Mammary epithelial cell (primary cell): ENCODE measurements at places on chromosomes 3 and 15. TPM values are rescaled to one million over a fixed set of nuclear protein-coding genes. Genes with fewer than 3 reads are reported as not detected.

- DNase-seq, result peak; percentile 74
These were observed 83.6 kb upstream of the AKAP13 start for GRCh38 chr15:85296615-85297402.

GRCh38 chr3:101036213-101036618 lies 43.0 kb upstream of the ABI3BP start:
- DNase-seq, result peak; percentile 91

GRCh38 chr15:89498574-89498906 lies 2.2 kb upstream of the RHCG start:
- DNase-seq, result no peak

The ACP3 gene
- total RNA-seq, result 0.33 TPM

DNA sequence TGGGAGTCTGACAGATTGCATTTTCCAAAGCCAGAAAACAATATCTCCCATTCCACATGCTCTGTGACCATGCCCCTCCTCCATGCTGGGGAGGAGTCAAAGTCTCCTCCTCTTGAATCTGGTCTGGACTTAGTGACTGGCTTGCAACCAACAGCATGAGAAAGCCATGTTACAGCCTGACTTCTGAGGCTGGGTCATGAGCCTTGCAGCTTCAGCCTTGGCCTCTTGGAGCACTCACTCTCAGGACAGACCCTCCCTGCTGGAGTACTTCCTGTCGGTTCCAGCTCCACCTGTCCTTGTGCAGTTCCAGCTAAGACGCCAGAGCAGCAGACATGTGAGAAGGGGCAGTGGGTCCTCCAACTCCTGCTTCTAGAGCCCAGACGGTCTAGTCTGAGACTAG lies 49.7 kb upstream of the RBSN start:
- DNase-seq, result no peak

DNA sequence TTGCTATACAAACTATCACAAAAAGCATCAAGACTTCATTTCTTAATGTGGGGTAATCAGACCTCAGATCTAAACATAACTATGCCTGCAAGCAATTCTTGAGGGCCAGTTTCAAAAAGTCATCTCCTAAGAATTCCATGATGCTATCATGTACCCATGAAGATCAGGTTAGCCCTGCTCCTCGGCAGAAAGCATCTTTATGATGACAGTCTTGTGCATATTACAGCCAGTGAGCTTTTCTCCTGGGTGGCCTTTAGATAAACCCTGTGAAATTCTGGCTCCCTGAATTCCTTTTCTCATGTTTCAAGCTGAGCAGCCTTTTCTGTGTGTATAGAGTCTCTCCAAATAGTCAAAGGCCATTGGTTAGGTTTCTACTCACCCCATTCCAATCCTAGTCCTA lies 201.9 kb upstream of the MCTP2 start:
- peak; percentile 54 for DNase-seq

DNA sequence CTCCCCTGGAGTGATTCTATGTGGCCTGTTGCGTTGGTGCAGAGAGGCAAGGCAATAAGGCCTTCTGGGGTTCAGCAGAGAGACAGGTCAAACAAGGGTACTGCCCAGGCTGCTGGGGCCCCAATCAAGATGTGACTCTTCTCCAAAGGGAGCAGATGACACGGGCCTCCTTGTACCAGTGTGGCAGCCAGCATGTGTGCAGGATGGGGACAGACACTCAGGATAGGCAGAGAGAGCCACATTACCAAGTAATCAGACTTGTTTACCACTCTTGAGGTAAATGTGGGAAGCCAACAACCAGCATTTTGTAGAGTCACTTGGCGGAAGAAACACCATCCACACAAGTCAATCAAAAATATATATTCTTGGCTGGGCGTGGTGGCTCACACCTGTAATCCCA lies 95.3 kb upstream of the DLG1 start:
- DNase-seq, result no peak

The SLC28A1 gene
- 0.17 TPM for total RNA-seq

DNA sequence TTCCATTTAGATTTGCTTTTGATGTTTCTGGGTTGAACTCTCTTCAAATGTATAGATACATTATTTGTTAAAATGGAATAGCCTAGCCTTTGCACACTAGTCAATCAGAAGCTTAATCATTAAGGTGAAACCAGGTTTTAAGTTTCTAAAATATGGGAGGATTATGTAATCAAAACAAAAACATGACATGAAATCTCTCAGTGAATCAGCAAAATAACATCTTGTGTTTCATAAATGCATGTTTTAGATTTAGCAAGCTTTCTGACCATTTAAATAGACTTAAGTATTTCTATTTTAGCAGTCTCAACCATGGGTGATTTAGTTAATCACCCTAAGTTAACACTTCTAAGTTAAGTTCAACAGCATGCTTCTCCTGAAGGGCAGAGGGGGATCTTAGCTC lies 11.3 kb downstream of the GTF2E1 start:
- peak; percentile 12 for DNase-seq
